ENCODE measurements at places on chromosomes 3 and 15. TPM values are rescaled to one million over a fixed set of nuclear protein-coding genes. Genes with fewer than 3 reads are reported as not detected.

DNA sequence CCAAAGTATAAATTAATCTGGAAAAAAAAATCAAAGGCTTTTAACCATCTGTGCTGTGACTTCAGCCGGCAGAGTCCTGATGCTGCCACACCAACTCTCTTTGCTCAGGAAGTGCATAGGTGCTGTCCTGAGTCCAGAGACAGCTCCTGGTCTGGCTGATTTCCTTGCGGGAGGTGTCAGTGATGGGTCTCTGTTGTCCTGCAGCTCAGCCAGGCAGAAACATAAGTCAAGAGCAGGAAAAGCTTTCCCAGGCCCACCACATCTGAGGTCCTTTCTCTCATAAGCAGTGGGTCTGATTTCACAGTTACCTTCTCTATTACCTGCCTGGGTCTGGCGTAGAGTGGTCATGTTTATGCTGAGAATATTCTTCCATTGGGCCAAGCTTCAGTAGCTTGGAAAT lies 19.4 kb downstream of the CHST2 start:
- DNase-seq = no peak

DNA sequence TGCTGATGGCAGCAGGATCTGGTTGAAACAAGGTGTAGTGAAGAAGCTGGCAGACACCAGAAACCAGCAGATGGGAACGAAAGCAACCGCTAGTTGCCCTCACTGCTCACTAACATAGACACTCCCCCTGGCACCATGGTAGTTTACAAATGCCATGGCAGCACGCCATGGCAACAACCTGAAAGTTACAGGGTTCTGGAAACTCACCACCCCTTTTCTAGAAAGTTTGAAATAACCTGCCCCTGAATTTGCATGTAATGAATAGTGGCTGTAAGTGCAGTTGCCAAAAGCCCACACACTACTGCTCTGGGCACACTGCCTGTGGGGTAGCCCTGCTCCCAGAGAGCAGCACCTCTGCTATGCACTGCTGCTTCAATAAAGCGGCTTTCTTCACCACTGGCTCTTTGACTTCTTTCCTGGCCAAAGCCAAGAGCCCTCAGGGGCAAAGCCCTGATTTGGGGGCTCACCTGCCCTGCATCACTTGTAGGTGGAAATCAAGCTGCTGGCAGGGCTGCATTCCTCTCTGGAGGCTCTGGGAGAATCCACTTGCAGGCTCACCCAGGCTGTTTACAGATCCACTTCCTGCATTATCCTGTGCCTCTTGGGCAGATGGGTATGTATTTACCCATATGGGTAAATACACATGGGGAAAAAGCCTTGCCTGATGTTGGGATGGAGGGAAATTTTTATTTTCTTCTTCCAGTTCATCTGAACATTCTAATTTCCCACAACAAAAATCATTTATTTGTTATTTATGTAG lies 2.0 kb upstream of the GP9 start:
- DNase-seq = no peak

GRCh38 chr3:79032686-79033318 lies 735.0 kb downstream of the ROBO1 start:
- DNase-seq = peak; percentile 35

DNA sequence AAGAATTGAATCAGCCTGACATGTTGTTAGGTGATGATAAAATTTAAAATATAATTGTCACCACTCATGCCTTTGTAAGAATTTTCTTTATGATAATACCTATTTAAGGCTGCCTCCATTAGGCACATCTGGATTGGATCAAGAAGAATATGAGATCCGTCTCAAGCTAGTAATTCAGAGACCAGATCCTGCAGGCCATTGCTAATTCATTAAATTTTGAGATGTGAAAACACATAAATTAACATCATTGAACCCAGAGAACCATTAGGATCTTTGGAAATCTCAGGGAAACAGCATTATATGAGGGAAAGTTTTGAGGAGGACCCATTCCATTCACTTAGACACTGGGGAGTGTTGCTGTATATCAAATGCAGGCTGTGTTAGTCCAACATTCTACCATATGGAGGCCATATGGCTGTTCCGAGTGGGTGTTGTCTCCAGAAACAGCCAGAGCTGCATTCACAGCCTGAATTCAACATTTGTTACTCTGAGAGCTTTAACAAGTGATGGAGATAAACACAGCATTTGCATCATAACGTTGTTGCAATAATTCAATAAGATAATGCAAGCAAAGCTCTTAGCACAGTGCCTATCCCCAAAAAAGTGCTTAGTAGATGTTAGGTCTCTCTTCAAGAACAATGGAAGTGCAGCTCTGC lies 67.4 kb downstream of the DTWD1 start:
- no peak for DNase-seq

DNA sequence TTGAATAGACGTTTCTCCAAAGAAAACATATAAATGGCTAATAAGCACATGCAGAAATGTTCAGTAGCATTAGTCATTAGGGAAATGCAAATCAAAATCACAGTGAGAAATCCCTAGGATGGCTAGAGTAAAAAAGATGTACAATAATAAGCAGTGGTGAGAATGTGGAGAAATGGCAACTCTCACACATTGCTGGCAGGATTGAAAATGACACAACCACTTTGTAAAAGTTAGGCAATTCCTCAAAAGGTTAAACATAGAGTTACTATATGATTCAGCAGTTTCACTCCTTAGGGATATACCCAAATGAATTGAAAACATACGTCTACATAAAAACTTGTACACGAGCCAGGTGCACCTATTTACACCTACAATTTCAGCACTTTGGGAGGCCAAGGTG lies 108.7 kb downstream of the ITPR1 start:
- DNase-seq = no peak

DNA sequence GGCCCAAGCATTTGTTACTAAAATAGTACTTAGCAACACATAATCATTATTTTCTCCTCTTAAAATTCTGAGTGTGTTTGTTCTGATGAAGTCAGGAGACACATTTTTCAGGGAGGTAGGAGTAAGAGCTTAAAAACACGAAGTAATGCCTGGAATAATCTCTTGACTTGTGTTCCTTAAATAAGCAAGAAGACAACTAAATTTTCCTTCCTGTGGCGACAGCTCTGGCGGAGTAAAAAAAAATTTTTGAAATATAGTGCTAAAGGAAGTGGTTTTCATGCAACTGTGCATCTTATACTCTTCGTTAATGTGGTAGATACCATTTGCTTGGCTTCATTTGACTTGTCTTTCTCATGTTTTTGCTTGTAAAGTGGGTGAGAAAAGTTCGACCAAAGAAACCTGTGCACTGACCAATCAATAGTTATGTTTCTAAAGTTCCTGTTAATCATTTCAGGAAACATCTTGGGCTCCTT lies 11.1 kb upstream of the MBNL1 start:
- DNase-seq = no peak

DNA sequence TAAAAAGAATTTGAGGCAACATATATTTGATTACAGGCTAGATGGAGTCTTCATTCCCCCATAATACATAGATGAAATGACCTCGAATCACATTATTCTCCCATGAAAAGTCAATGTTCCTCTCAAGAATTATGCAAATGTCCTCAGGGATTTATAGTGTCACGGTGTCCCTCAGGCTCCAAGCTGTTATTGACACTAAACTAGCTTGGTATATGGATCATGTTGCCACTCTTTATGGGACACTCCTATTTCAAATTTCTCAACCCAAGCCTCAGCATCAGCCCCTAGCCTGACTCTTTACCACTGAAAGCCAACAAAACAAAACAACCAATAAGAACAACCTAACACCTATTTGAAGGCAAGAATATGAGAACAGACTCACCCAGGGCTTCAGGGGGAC lies 139.8 kb downstream of the TPRG1 start:
- DNase-seq = no peak

DNA sequence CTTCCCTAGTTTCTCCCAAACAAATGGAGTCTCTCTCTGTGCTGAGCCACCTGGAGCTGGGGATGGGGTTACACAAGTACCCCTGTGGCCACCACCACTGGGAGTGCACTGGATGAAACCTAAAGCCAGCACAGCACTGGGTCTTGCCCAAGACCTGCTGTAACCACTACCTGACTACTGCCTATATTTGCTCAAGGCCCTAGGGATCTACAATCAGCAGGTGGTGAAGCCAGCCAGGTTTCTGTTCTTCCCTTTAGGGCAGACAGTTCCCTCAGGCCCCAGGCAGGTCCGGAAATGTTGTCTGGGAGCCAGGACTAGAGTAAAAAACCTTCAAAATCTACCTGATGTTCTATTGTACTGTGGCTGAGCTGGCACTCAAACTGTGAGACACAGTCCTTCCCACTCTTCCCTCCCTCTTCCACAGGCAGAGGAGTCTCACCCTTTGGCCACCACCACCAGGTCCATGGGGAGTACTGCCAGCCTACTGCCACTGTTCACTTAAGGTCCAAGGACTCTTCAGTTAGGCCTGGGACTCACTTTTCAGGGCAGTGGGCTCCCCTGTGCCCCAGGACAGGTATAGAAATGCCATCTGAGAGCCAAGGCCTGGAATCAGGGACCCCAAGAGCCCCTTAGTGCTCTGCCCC lies 23.8 kb downstream of the C3orf20 start:
- no peak for DNase-seq

The FOXL2 gene
- total RNA-seq = 3.0 TPM

The RBMS3 gene
- 29.6 TPM for total RNA-seq

Data from NCI-H460 (cell line).